ENCODE measurements at places on chromosomes 2 and 18. TPM values are rescaled to one million over a fixed set of nuclear protein-coding genes. Genes with fewer than 3 reads are reported as not detected.

Gene AMER3
- not detected for total RNA-seq

DNA sequence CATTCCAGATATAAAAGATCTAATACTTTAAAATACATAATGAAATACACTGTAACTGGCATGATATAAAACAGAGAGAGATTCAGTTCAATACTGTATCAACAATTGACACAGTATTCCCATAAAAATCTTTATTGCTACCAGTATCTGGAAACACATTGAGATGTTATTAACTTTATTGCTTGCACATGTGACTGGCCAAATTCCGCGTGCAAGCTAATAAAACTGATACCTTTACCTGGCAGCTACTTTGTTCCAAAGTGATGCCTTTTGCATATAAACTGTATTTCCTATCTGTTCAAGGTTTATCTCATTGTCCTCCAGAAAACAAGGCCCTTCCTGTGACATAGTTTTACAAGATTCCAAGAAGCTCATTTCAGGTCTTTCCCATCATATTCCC, 15.4 kb upstream of the REG1B start:
- no peak for DNase-seq

DNA sequence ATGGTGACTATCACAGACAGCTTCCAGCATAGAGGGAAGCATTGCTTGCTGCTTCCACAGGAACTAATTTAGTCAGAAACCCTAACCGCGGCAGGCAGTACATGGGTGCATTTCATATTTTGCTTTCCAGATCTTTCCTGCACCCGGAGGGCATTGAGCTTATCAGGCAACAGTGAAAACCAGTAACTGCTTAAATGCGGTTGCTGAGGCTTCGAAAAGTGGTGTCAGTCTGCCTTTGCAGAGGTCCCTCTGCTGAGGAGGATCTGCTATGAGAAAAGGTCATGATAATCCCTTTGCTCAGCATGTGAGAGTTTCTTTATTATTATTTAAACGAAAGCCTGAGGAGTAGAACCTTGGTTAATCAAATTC, 44.6 kb upstream of the ROCK2 start:
- no peak for DNase-seq

Gene RTP5
- not detected for total RNA-seq

DNA sequence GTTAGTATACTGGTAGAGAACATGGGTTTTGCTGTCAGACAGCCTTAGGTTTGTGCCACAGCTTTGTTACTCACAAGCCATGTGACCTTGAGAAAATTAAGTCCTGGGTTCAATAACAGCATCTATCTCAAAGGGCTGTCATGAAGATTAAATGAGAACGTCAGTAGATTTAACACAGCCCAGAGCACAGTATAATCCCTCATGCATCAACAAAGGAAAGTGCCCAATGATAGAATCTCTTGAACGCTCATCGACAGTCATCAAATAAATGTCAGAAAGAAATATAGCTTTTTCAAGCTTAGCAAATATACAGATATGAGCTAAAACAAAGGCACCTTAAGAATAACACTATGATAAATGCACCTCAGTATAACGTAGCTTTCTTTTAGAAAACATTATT, 22.3 kb downstream of the CUL3 start:
- DNase-seq: no peak

- DNase-seq: no peak
Observed at GRCh38 chr2:234814374-234814773, 137.4 kb upstream of the SH3BP4 start.

- DNase-seq: no peak
Observed at GRCh38 chr18:70296289-70296688, 7.4 kb downstream of the SOCS6 start.
